Left ventricle myocardium inferior (tissue), 1 donor: ENCODE measurements at places on chromosomes 12 and 14. TPM values are rescaled to one million over a fixed set of nuclear protein-coding genes. Genes with fewer than 3 reads are reported as not detected.

Gene KLRD1
- total RNA-seq, result 1.4 TPM

Gene VASH1
- total RNA-seq, result 12.4 TPM

Gene ZNF605
- total RNA-seq, result 12.9 TPM

Gene BBOF1
- 3.8 TPM for total RNA-seq

Gene ACSM4
- not detected for total RNA-seq

Gene SCFD1
- total RNA-seq, result 34.8 TPM

Gene MIS18BP1
- 6.9 TPM for total RNA-seq

Gene ARHGDIB
- total RNA-seq, result 50.6 TPM

Gene MSI1
- 4.8 TPM for total RNA-seq

Gene CDCA3
- total RNA-seq, result 0.55 TPM

Gene DRAM1
- total RNA-seq, result 5.3 TPM

- H3K4me3 ChIP-seq, result no peak overlapping the region
- H3K27ac ChIP-seq, result no peak overlapping the region
- no peaks in the 10 kb centered on the region for H3K36me3 ChIP-seq
- H3K4me1 ChIP-seq, result peaks cover 26% of the 10 kb centered on the region
- DNase-seq, result no peak
Observed at GRCh38 chr12:27965411-27965810, 7.1 kb downstream of the PTHLH start.

DNA sequence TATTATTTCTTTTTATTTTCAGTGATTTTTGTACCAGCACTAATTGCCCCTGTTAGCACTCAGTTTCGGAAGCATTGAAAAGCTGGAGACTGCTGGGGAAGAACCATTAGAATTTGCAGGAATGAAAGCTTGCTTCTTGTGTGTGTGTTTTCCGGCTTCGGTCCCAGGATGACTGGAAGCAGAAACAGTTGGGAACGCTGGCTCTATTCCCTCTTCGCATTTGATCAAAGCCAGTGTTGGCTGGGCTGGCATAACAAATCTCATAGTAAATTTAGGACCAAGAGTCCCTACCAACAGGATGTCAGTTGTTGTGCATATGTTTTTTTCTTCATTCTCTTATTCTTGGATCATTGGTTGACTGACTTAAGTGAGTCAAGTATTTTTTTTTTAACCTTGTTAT is 53.6 kb upstream of the TRAF3 start:
- peaks cover 79% of the 10 kb centered on the region for H3K36me3 ChIP-seq
- H3K4me3 ChIP-seq, result no peak overlapping the region
- no peak overlapping the region for H3K27ac ChIP-seq
- no peak for DNase-seq
- H3K4me1 ChIP-seq, result no peaks in the 10 kb centered on the region

DNA sequence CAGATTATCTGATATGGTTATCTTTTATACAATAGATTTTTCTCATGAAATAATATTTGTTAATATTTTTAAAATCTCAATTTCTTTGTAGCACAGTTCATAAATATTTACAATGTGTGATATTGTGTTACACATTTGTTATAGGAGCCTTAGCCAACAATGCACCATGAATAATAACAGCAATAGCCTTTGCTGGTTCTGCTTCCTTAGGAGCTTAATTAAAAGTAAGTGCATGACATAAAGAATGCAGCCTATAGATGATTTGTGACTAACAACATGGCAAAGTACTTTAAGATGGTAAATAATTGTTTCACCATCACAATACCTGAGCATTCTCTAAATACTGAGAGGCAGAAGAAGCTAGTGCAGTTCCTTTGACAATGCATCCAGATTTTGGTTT is 156.3 kb upstream of the RASSF8 start:
- H3K4me1 ChIP-seq, result no peaks in the 10 kb centered on the region
- no peak overlapping the region for H3K4me3 ChIP-seq
- H3K27ac ChIP-seq, result no peak overlapping the region
- H3K36me3 ChIP-seq, result no peaks in the 10 kb centered on the region
- no peaks in the 10 kb centered on the region for H3K27me3 ChIP-seq
- DNase-seq, result no peak

DNA sequence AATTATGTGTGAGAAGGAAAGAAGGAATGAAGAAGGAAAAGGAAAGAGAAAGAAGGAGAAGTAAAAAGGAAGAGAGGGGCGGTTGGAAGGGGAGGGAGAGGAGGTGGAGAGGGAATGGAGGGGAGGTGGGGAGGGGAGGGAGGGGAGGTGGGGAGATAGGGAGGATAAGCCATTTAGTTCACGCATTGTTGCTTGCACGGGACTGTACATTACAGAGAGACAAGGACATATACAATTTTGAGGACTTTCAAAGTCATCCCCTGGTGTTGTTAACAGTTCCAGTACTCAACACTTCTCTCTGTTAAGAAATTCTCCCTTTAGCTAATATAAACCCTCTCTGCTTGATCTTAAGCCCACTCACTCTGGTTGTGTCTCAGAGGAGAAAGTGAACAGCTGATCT is 312.5 kb downstream of the GRIN2B start:
- DNase-seq, result no peak
- H3K27ac ChIP-seq, result no peak overlapping the region
- no peak overlapping the region for H3K4me3 ChIP-seq
- no peaks in the 10 kb centered on the region for H3K36me3 ChIP-seq
- no peaks in the 10 kb centered on the region for H3K4me1 ChIP-seq

- DNase-seq, result peak; percentile 48
- H3K4me3 ChIP-seq, result no peak overlapping the region
- no peaks in the 10 kb centered on the region for H3K27me3 ChIP-seq
- H3K27ac ChIP-seq, result peak overlapping the region; percentile 81
Observed at GRCh38 chr14:93742761-93743160, 45.5 kb downstream of the PRIMA1 start.

- no peaks in the 10 kb centered on the region for H3K4me1 ChIP-seq
- DNase-seq, result no peak
- no peaks in the 10 kb centered on the region for H3K27me3 ChIP-seq
- no peak overlapping the region for H3K4me3 ChIP-seq
Observed at GRCh38 chr12:77521508-77522115, 309.1 kb upstream of the NAV3 start.

GRCh38 chr14:67447033-67447381 is 35.0 kb upstream of the PLEK2 start:
- no peak for DNase-seq
- peaks cover 33% of the 10 kb centered on the region for H3K4me1 ChIP-seq
- peak overlapping the region; percentile 85 for H3K27ac ChIP-seq
- no peaks in the 10 kb centered on the region for H3K27me3 ChIP-seq
- no peaks in the 10 kb centered on the region for H3K36me3 ChIP-seq
- peak overlapping the region; percentile 34 for H3K4me3 ChIP-seq

DNA sequence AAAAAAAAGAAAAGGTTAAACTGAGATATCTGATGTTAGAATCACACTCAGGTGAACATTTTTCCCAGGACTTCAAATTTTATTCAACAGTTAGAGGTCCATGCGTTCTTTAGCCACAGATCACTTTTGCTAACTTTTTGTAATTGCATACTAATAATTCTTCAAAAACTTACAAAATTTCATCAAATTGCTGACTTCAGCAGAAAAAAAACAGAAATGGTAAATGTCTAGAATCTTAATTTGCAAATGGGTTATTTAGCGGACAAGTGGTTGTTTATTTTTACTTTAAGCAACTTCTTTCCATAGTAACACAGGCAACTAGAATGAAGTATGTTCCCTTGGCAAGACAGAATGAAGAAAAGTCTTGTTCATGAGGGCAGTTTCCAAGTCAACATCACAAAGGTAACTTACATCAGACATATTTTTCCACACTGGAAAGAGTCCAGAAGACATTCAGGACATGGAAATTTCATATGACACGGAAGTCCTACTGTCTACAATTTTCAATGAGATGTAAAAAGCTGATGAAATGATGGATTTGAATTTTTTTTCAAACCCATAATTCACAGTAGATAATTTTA is 62.5 kb upstream of the SOX5 start:
- H3K36me3 ChIP-seq, result no peaks in the 10 kb centered on the region
- H3K4me3 ChIP-seq, result no peak overlapping the region
- DNase-seq, result no peak
- no peak overlapping the region for H3K27ac ChIP-seq

DNA sequence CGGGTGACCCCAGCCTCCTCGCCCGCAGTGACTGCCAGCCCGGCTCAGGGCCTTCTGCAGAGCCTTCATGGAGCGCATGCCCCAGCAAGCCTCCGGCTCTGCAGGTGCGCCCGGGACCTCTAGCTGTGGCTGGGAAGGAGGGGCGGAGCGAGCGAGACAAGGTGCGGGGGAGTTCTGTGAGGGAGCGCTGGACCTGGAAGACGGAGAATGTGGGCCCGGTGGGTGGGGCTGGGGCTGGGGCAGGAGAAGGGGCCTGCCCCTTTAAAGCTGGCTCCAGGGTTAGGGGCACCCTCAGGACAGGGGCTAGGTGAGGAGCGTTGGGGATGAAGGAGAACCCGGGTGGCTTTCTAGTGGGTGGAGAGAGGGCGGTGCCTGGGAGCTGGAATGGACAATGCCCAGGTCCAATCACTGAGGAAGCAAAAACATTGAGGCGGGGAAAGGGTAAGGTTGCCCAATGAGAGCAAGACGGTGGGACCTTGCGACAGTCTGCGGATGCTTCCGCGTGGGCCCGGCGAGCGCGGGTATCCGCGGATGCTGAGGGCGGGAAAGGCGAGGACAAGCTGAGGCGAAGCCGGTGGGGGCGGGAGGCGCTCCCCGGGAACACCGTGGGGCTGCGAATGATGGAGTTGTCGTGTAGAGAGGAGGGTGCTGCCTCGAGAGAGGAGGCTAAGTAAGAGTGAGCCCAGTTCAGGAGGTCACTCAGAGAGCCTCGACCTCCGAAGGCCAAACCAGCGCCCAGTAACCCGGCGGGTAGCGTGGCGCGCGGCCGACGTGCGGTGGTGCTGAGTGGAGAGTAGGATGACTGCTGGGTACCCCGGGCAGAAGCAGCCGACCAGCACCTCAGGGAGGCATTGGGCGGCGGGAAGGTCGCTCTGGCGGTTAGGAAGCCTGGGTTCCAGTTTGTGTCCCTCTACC is at the start of gene GLS2:
TSS of gene GLS2 (minus strand) at position 121 of the 915 bp plus-strand sequence. CDS start at position 78, 43 bp downstream.
- peaks cover 20% of the 10 kb centered on the region for H3K4me1 ChIP-seq
- peak; percentile 67 for DNase-seq
- H3K27ac ChIP-seq, result no peak within 1 kb of the TSS

GRCh38 chr12:27965966-27966365 is 6.6 kb downstream of the PTHLH start:
- no peak overlapping the region for H3K4me3 ChIP-seq
- DNase-seq, result no peak
- peaks cover 91% of the 10 kb centered on the region for H3K27me3 ChIP-seq
- H3K27ac ChIP-seq, result no peak overlapping the region
- no peaks in the 10 kb centered on the region for H3K36me3 ChIP-seq
- peaks cover 31% of the 10 kb centered on the region for H3K4me1 ChIP-seq

- H3K4me1 ChIP-seq, result peaks cover 3% of the 10 kb centered on the region
- no peak overlapping the region for H3K27ac ChIP-seq
- H3K36me3 ChIP-seq, result no peaks in the 10 kb centered on the region
- H3K4me3 ChIP-seq, result no peak overlapping the region
- no peak for DNase-seq
- peaks cover 9% of the 10 kb centered on the region for H3K27me3 ChIP-seq
Observed at GRCh38 chr14:22084393-22085281, 411.0 kb upstream of the OR4E1 start.

GRCh38 chr12:50924439-50925341 is 27.7 kb upstream of the HIGD1C start:
- DNase-seq, result peak; percentile 90
- H3K27me3 ChIP-seq, result no peaks in the 10 kb centered on the region
- H3K4me1 ChIP-seq, result peaks cover 74% of the 10 kb centered on the region
- H3K4me3 ChIP-seq, result peak overlapping the region; percentile 88

- no peak overlapping the region for H3K4me3 ChIP-seq
- DNase-seq, result no peak
- H3K4me1 ChIP-seq, result peaks cover 20% of the 10 kb centered on the region
- peaks cover 4% of the 10 kb centered on the region for H3K27me3 ChIP-seq
- H3K27ac ChIP-seq, result no peak overlapping the region
Observed at GRCh38 chr12:47989023-47989417, 15.3 kb downstream of the COL2A1 start.

- H3K27ac ChIP-seq, result peak overlapping the region; percentile 86
- no peaks in the 10 kb centered on the region for H3K27me3 ChIP-seq
Observed at GRCh38 chr12:108788076-108788782, 56.9 kb upstream of the CORO1C start.

DNA sequence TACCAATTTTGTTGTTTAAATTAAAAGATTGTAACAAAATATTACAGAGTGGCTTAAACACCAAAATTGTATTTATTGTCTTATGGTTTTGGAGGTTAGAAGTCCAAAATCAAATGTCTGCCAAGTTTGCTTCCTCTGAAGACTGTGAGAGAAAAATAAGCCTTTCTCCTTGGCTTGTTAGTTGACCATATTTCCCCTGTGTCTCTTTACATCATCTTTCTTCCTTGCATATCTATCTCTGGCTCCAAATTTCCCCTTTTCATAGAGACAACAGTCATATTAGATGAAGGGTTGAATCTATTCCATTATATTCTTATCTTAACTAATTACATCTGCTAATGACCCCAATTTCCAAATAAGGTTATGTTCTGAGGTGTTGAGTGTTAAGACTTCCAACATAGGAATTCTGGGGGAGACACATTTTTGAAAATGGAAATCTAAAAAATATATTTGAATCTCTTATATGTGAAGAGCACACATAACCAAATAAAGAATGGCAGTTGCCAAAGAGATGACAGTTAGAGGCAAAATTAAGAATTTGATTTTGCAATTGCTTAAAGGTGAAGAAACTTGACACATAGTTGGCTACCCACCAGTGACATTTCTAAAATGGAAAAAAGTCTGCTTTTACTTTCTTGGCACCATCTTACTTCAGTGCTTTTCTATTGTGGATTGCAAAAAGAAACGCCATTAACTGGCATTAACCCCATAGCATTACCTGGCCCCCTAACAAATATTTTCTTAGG is 407.2 kb downstream of the FSCB start:
- no peaks in the 10 kb centered on the region for H3K27me3 ChIP-seq
- H3K36me3 ChIP-seq, result no peaks in the 10 kb centered on the region
- no peaks in the 10 kb centered on the region for H3K4me1 ChIP-seq
- no peak for DNase-seq
- H3K4me3 ChIP-seq, result no peak overlapping the region

- H3K4me1 ChIP-seq, result no peaks in the 10 kb centered on the region
- no peaks in the 10 kb centered on the region for H3K27me3 ChIP-seq
- H3K27ac ChIP-seq, result no peak overlapping the region
- no peaks in the 10 kb centered on the region for H3K36me3 ChIP-seq
Observed at GRCh38 chr12:84605983-84606382, 306.6 kb downstream of the SLC6A15 start.

GRCh38 chr12:131806674-131807073 is 21.5 kb upstream of the MMP17 start:
- peaks cover 14% of the 10 kb centered on the region for H3K36me3 ChIP-seq
- no peak overlapping the region for H3K4me3 ChIP-seq
- no peak overlapping the region for H3K27ac ChIP-seq
- peaks cover 5% of the 10 kb centered on the region for H3K27me3 ChIP-seq
- no peak for DNase-seq
- H3K4me1 ChIP-seq, result no peaks in the 10 kb centered on the region

DNA sequence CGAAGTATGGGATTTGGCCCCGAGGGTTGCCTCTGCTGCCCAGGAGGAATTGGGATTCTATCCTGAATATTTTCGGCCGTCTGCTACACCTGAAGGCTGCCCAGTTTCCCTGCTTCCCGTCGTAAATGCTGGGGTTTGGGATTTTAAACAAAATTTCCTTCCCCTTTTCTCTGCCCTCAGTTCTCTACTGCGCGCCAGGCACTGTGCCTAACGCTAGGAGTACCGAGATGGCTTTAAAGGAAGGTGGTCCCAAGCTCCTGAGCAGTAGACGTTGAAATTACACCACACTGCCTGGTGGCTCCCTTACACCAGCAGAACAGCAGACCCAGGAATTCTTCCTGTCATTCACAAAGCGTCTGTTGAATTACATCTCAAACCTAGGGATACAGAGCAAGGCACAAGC is 566 bp upstream of the PRDM4 start:
- H3K27ac ChIP-seq, result peak overlapping the region; percentile 84
- no peak for DNase-seq
- peaks cover 5% of the 10 kb centered on the region for H3K36me3 ChIP-seq
- peaks cover 37% of the 10 kb centered on the region for H3K4me1 ChIP-seq
- peak overlapping the region; percentile 96 for H3K4me3 ChIP-seq
- no peaks in the 10 kb centered on the region for H3K27me3 ChIP-seq
